ENCODE measurements at places on chromosomes 1 and 21.

DNA sequence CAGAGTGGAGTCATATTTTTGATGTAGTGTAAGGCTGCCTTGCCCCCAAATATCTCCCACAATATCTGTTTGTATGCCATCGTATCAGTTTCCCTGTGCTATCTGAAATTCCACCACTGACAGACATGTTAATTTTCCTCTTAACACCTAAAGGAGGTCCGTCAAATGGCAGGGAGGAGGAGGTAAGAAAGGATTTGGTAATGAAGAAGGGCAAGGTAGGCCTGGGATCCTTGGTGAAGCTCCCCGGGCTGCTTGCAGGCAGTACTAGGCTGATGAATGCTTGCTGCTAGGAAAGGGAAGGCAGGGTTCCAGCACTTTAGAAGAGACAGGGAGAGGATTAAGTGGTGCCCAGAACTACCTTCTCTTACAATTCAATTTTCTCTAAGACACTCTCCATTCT is 402.4 kb upstream of the ZP4 start:
- no peak for DNase-seq

DNA sequence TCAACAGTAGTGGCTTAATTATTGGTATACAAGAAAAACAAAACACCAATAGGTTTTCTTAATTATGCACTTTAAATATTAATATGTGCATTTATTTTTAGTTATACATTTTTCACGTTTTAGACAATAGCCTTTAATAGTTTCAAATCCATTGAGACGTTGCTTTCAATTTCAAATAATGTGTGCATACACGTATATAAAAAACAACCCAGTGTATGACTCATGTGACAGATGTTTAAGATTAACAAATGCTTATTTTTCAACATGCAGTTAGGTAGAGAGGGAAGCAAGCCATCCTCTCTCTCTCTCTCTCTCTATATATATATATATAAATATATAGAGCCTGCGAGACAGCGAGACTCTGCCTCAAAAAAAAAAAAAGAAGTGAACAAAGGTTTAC is 24.3 kb downstream of the EYA3 start:
- no peak for DNase-seq

- no peak for DNase-seq
Observed at GRCh38 chr1:4591926-4592325, 62.5 kb upstream of the AJAP1 start.

GRCh38 chr1:215911406-215911968 is 344.4 kb downstream of the KCTD3 start:
- DNase-seq, result no peak

GRCh38 chr1:160021376-160022074 is 10.3 kb downstream of the PIGM start:
- DNase-seq, result no peak

GRCh38 chr1:180131510-180131909 is 23.2 kb upstream of the QSOX1 start:
- no peak for DNase-seq

DNA sequence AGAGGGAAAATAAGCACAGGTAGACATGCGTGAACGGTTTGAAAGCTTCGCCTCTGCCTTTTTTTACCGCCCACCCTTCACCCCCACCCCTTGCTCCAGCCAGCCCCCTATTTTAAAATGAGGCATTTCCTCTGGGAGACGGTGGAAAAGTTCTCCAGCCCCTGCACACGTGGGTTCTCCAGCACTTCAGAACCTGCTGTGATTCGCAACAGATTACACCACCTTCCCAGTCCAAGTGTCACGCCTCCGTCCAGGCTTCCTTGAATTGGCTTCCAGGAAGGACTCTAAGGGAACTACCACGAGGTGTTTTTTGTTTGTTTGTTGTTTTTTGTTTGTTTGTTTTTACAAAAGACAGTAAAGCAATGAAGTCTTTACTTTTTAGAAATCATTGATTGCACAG is 2.6 kb downstream of the LRRC7 start:
- no peak for DNase-seq

DNA sequence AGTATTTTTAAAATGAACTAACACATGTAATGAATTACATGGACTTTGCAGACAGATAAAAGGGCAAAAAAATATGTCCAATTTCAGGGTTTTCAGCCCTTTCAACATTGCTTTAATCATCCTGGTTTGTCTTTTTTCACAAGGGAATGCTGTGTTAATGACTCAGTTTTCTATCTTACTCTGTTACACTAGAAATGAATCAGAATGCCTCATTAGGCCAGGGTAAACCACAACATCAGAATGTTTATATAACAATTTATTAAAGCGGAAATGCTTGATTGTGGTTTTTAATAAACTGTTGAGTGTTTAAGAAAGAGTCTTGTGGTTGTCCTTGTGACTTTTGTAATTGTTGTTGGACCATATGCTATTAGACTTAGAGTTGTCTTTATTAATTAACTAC is 13.5 kb downstream of the GORAB start:
- DNase-seq, result no peak

DNA sequence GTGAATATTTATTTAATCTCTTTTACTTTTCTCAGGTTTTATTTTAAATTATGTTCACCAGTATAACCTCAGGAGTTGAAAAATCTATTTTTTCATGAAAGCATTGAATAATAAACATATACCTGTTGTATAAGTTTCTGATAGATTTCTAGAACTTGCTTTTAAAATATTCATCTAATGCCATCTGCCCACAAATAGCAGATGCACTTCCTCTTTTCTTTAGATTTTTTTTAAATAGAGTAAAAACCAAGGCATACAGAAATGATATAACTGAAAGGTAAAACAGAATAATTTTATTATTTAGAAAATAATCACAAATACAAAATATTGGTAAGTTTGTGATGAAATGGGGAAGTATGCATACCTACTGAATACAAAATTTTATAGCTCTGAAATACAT is 130.7 kb upstream of the PRMT6 start:
- no peak for DNase-seq

- no peak for DNase-seq
Observed at GRCh38 chr1:66364578-66365391, 169.2 kb upstream of the SGIP1 start.

DNA sequence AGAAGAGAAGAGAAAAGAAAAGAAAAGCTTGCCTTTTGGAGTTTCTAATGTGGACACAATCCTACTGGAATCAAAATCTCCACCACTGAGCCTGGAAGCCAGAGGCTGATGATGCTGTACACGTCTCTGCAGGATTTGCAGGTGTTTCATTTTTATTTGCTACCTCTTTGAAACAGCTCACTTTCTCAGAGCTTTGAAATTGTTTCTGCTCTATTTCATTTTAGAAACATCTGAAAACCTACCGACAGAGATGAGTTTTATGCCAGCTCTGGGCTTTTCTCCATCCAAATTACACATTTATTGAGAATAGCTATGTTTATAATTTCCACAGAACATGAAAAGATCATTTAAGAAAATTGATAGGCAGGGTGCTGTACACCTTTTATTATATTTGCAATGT is 46.2 kb downstream of the URB2 start:
- no peak for DNase-seq

DNA sequence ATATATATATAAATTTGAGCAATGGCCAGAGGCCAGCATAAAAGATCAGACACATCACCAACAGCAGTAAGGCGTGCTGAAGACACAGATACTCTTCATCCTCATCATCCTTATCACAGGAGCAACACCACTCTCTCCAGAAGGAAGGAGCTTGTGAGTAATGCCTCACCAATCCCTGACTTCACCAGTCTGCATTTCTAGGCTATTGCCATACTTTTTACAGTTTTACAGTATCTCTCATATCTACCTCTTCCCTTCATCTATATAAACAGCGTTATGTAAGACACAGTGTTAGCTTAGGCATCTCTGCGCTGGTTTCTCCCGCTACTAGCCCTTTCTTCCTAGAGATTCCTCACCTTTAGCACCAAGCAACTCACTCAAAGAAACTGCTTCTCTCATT is 2.4 kb upstream of the ABL2 start:
- no peak for DNase-seq

DNA sequence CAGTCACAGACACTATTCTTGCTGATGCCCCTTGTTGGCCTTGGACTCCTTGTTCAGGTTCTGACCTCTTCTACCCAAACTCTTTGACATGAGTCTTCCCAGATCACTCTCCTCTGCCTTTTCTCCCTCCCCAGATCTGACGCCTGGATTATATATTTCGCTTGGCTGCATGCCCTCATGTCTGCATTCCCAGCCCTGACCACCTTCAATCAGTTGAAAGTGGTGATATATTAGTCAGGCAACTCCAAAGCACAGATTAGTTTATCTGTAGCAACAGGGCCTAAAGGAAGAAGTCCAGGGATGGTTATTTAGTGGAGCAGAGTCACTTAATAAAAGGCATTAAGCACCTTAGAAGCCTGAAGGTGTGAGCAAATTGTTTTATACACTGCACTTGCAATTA is 110.0 kb upstream of the GUCA2B start:
- no peak for DNase-seq

GRCh38 chr1:40014253-40014706 is 26.2 kb upstream of the CAP1 start:
- no peak for DNase-seq

- DNase-seq, result no peak
Observed at GRCh38 chr1:169708647-169709046, 2.8 kb downstream of the SELL start.

- DNase-seq, result no peak
Observed at GRCh38 chr1:25718732-25719131, 81.3 kb upstream of the SELENON start.

DNA sequence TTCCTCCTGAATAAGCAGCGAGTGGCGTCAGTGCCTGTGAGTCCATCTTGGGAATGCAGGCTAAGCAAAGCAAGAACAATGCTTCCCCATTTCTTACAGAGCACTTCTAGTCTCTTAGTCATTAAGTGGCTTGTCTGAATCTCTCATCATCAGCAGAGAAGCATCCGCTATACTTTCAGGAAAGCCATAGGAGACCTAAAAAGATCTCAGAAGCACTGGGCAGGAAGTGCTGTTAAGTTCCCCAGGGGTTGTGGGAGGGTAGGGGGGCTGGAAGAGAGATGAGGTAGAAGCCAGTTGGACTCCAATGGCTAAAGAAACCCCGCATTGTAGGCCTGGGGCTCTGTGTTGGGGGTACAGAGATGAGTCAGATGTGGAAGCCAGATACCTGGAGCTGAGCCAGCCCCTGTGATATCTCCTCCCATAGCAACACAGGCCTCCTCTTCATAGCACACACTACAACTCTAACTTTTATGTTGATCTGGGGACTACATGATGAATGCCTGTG is 44.9 kb downstream of the SYT6 start:
- DNase-seq, result no peak

- DNase-seq, result no peak
Observed at GRCh38 chr1:230077436-230078213, 10.6 kb downstream of the GALNT2 start.

DNA sequence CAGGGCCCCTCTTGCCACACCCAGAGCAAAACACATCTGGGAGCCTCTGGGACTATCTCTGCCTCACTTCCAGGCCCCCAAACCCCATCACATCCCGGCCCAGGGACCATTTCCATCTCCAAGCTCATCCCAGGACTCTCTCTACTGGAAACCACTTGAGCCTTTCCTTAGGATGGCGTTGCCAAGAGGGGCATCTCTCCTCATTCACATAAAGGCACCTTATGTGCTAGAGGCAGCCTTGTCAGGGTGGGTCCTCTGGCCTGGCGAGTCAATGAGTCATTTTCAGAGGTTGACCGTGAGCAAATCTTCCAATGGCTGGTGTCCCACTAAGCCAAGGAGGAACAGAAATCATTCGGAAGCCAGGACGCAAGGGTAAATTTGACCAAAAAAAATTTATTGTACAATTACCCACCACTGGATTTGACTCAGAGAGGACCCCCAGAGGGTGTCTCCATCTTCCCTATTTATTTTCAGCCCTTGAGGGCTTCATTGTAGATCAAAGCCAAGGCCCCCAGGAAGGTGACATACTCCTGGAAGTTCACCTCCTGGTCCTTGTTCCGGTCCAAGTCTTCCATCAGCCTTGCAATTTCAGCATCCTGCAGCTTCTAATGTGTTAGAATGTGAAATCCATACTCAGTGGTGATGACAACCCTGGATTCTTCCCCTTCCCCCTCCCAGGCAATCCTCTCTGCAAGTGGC is 1.4 kb downstream of the S100A6 start:
- no peak for DNase-seq

DNA sequence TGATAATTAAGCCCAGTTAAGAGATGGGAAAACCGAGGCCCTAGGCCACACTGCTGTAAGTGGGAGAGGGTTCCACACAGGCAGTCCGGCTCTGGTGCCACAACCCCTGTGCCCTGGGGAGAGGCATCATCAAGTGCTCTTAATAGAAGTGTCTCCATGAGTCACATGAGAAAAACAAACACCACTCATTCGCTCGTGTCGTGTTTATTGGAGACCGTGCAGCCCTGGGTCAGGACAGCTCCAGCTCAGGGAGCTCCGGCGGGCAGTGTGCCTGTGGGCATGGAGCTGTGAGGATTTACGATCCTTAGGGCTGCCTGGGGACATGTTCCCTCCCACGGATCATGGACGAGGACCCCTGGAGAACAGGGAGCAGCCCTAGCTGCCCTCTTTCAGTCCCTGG is 658.5 kb downstream of the AJAP1 start:
- no peak for DNase-seq

DNA sequence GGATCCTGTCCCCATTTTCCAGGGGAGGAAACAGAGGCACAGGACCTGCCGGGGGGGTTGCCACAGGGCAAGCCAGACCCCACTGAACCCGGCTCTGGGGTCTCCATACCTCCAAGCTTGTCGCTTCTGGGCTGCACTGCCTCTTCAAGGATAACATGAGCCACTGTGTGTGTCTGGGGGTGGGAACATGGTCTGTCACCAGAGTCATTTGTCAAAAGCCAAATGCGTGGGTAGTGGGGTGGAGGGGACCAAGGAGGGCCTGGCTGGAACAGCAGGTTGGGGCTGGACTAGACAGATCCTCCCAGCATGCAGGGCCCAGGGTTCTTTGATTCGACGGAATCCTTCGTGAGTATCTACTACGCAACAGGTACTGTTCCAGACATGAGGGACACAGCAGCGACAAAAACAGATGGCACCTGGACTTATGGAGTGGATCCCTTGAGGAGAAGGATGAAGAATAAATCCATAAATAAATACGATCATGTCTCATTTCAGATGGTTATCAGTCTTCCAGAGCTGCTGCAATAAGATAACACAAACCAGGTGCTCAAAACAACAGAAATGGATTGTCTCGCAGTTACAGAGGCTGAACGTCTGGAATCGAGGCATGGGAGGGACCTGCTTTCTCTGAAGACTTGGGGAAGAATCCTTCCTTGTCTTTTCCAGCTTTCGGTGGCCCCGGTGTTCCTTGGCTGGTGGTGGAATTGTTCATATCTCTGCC is 28.7 kb downstream of the C1QB start:
- no peak for DNase-seq

GRCh38 chr1:93620841-93621210 is 60.8 kb downstream of the BCAR3 start:
- no peak for DNase-seq

GRCh38 chr1:171683870-171684269 is 31.4 kb upstream of the MYOC start:
- no peak for DNase-seq

GRCh38 chr1:94633051-94633450 is 91.5 kb upstream of the F3 start:
- no peak for DNase-seq
